Stimulated activated CD8-positive, alpha-beta memory T cell treated with anti-CD3 and anti-CD28 coated beads, Interleukin-4, amount 100 ng/mL, for 1 hour (primary cell): ENCODE measurements at places on chromosomes 5 and 9.

DNA sequence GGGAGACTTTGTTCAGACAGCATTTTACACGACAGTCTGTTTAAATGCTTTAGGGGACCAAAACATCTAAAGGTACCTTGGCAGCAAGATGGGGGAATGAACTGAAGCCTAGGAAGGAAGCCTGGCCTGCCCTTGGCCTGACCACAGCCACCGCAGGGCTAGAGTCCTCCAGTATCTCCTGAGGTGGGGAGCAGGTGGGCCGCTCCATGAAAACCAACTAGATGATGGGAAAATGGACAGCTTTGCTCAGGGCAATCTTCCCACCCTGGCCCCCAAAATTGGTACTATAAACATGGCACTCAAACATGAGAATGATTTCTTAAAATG is 153.3 kb downstream of the AUH start:
- DNase-seq: no peak

DNA sequence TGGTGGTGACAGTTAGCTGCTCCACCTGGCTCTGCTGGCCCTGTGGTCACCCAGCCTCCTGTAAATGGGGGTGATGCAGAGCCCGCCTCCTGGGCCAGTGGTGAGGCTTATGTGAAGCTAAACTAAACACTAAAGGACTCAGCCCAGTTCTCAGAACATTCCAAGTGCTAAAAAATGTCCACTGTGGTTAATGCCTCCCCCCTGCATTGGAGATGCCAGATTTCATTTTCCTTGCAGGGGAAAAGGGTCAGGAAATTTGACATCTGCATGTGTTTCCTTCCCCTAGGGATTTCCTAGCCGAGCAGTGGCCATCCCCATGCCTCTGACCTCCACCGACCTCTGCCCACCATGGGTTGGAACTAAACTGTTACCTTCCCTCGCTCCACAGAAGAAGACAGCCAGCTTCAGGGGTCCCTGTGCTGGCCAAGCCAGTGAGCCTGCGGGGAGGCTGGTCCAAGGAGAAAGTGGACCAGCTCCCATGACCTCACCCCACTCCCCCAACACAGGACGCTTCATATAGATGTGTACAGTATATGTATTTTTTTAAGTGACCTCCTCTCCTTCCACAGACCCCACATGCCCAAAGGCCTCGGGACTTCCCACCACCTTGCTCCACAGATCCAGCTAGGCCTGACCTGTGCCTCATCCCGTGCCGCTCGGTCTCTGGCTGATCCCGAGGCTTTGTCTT is 13.0 kb downstream of the CD74 start:
- DNase-seq: no peak

DNA sequence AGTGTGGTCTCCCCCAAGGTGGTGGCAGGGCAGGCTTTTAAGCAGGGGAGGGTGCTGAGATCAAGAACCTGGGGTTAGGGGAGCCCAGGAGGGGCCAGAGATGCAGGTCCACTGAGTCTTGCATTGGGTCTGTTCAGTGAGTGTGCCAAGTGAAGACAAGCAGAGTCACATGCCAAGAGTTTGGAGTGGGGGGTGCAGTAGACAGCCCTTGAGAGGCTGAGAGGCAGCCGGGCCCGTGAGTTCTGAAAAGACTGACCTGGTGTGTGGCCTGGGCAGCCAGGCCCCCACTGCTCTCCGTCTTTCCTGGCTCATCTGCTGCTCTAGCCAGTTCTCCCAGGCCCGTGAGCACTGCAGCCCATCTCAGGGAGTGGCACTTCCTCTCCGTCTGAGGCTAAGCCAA is 120.0 kb downstream of the DAB2IP start:
- DNase-seq: no peak

DNA sequence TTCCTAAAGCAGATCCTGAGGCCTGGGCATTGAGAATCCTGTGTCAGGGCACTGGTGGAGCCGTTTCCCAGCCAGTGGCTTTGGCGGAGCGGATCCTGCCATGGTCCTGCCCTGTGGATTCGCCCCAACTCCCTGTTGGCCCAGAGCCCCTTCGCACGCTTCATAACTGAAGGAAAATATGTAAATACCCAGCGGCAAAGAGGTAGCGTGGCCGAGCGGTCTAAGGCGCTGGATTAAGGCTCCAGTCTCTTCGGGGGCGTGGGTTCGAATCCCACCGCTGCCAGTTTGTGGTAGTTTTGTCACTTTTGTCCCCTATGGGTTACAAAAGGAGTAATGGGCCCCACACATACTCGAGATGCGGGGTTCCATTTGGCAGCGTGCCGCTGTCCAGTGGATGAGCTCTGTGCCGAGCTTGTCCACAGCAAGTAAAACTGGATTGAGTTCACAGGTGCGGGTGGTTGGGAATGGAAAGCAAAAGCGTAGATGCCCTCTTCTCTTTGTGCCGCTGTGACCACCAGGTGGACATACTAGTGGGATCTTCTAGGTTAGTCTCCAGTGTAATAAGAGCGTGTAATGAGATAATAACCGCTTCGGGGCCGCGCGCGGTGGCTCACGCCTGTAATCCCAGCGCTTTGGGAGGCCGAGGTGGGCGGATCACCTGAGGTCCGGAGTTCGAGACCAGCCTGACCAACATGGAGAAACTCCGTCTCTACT is 17.3 kb downstream of the TRIM7 start:
- DNase-seq: no peak

DNA sequence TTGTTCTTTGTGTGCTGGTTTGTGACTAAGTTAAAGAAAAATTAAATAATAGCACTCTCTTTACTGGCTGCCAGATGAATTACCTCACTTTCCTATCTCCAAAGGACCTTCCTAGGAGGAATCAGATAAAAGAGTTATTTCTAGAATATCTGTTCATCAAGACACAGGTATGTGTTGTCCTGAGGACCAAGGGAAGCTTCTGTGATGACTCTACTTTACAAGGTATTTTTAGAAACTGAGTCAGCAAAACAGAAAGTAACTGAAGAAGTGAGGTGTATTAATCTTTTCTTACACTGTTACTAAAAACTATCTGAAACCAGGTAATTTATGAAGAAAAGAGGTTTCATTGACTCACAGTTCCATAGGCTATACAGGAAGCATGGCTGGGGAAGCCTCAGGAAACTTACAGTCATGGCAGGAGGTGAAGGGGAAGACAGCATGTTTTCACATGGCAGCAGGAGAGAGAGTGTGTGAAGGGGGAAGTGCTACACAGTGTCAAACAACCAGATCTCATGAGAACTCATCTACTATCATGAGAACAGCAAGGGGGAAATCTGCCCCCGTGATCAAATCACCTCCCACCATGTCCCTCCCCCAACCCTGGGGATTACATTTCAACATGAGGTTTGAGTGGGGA is 189.2 kb upstream of the DMAC1 start:
- no peak for DNase-seq

GRCh38 chr5:142637871-142638270 is 48.0 kb downstream of the FGF1 start:
- no peak for DNase-seq

DNA sequence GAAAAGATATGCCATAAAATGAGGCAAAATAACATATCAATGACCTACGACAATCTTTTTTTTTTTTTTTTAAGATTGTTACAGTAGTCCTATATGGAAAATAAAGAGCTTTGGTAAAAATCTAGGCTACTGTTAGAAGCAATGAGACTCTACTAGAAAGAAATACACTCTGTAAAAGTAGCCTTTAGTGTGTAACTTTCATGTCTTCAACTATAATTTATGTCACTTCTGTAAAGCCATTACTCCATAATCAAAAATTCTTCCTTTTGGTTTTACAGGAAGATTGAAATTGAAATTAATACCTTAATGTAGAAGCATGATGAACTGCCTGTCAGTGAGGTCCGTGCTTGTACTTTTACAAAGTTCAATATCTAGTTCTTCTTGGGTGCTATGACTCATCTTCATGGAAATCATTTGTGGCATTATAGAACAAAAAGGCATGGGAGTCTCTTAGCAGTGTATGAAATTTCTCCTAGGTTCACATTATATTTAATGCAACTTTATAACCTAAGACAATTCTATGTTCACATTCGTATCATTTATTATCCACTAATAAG is 1393.1 kb downstream of the EFNA5 start:
- no peak for DNase-seq

- peak; percentile 33 for DNase-seq
These were observed 55.8 kb downstream of the SLC22A5 start for GRCh38 chr5:132425009-132425937.

- DNase-seq: no peak
These were observed 334.4 kb downstream of the ARHGEF28 start for GRCh38 chr5:73960426-73960825.

GRCh38 chr9:14258156-14258555 is 55.8 kb downstream of the NFIB start:
- no peak for DNase-seq

GRCh38 chr5:84779186-84779585 is 394.5 kb upstream of the EDIL3 start:
- DNase-seq: no peak

- DNase-seq: no peak
These were observed 60.8 kb downstream of the PDE4D start for GRCh38 chr5:59832577-59833301.

GRCh38 chr9:107867738-107868137 is 378.2 kb upstream of the KLF4 start:
- no peak for DNase-seq

- DNase-seq: no peak
These were observed 5.1 kb upstream of the WDR5 start for GRCh38 chr9:134130503-134131375.

DNA sequence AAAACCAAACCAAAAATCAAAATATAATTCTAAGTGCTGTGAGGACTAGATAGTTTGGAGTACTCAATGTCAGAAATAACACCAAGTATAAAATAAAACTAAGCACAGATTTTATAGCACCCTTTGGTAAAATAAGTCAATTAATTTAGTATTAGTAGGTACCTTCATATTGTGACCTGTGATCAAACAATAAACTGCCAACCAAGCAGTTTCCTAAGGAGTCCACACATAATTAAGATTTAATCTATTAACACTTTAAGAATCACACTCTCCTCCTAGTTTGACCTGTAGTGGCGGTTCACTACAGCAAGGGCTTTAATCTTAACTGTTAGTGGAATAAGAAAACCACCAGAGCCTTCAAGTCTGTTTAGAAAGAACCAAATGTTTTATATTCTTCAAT is 2.8 kb downstream of the HNRNPK start:
- DNase-seq: no peak

DNA sequence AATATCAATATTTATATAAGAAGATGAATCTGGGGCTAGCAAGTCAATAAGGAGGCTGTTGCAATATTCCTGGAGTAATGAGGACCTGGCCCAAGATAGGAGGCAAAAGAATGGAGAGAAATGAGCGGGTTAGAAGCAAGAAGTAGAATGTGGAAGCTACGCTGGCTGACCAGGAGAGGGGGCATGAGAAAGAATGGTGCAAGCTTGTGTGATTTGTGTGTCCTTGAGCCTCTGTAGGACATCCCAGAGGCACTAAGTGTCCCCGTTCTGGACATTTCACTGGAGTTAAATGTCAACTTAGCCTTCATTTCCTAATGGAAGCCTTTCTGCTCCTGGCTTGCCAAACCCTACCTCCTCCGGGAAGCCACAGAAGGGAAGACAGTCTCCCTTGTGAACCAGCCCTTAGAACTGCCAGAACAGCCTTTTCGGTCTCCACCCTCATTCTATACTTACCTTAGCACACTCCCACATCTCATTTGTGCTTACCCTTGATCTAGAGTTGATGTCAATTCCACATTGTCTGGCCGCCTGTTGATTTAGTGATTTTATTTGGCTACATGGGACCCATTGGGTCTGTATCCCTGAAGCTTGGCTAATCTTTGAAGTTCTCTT is 6.7 kb upstream of the PDE6A start:
- no peak for DNase-seq

- no peak for DNase-seq
These were observed 479.5 kb upstream of the PAPPA start for GRCh38 chr9:115674091-115674490.

GRCh38 chr5:172383191-172383802 is 71.0 kb downstream of the SH3PXD2B start:
- DNase-seq: no peak

DNA sequence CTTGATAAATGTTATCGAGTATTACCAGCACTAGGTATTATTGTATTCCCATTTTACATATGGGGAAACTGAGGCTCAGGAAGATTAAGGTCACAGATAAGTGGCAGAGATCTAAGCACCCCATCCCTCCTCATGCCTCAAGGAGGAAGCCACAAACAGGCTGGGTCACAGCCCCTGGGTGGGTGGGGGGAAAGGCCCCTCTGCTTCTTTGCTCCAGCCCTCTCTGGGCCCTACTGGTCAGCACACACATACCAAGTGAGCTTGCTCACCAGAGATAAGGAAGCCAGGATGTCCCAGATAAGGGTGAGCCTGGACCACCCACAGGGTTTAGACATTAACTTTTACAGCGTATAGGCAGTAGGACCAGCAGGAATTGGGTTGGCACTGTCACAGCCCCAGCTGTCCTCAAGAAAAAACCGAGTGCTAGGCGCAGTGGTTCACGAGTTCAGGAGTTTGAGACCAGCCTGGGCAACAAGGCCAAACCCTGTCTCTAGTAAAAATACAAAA is 45.3 kb downstream of the STK10 start:
- no peak for DNase-seq

GRCh38 chr9:13443346-13444244 is 164.1 kb upstream of the MPDZ start:
- no peak for DNase-seq

- no peak for DNase-seq
These were observed 3.5 kb downstream of the LHX2 start for GRCh38 chr9:124014956-124015660.

DNA sequence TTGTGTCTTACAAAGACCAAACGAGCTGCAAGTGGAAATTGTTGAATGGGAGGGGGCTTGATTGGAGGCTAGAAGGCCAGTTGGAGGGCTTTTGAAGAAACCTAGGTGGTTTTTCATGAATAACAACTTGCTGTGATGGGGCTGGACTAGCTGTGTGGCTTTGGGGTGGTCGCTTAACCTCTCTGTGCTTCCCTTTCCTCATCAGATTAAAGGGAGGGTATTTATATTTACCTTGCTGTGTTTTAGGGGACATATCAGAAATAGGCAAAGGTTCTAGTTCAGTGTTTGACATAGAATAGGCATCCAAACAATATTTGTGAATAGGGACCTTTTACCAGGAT is 74.9 kb downstream of the ZNF618 start:
- no peak for DNase-seq

DNA sequence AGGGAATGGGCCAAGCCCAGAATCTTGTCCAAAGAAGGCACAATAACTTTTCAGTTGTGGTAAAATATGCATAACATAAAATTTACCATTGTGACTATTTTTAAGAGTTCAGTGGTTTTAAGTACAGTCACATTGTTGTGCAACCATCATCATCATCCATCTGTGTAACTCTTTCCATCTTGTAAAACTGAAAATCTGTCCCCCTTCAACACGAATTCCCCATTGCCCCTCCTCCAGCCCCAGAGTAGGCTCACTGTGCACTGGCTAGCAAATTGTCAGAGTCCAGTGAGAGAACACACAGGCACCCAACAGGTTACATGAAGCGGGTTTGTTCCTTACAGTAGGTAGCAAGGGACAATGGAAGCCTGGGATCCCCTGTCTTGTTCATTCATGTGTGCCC is 13.7 kb downstream of the BARX1 start:
- no peak for DNase-seq

- no peak for DNase-seq
These were observed 3.7 kb upstream of the DOLPP1 start for GRCh38 chr9:129077236-129077635.

GRCh38 chr9:8560560-8561525 is 761.3 kb upstream of the DMAC1 start:
- no peak for DNase-seq
